ENCODE measurements at places on chromosomes 3 and 15.
A peak's percentile ranks its signal among the peaks of the same experiment; 100 is the strongest.

GRCh38 chr15:41474941-41475340, 18.7 kb upstream of the ITPKA start:
- no peak for DNase-seq

- no peak for DNase-seq
These were observed 127.0 kb downstream of the PLOD2 start for GRCh38 chr3:146033950-146034349.

GRCh38 chr15:39756806-39757522, 25.7 kb downstream of the FSIP1 start:
- peak; percentile 49 for DNase-seq

DNA sequence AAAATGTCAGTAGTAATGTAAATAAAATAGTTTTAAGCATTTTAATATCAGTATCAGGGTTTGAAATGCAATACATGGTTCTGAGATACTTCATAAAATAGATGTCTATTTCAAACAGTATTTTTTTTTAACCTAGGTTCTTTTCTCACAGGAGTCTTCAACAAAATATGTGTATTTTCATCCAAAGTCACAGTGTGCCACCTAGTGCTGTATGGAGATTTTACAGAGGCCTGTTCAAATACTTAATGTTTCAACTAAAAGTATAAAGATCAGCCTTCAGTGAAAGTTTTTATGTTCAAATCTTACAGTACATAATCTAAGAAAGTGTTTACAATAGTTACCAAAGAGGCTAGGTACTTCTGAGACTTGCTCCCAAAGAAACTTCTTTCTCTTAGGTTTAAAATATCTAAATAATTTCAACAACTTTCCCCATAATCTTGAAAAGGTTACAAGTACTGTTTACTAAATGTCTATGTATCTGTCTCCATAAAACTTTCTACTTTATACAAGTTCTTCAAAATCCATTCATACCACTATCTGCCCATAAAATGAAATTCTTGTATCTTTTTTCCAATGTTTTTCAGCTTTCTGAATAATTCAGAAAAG, 38.3 kb downstream of the SCAPER start:
- peak; percentile 38 for DNase-seq

DNA sequence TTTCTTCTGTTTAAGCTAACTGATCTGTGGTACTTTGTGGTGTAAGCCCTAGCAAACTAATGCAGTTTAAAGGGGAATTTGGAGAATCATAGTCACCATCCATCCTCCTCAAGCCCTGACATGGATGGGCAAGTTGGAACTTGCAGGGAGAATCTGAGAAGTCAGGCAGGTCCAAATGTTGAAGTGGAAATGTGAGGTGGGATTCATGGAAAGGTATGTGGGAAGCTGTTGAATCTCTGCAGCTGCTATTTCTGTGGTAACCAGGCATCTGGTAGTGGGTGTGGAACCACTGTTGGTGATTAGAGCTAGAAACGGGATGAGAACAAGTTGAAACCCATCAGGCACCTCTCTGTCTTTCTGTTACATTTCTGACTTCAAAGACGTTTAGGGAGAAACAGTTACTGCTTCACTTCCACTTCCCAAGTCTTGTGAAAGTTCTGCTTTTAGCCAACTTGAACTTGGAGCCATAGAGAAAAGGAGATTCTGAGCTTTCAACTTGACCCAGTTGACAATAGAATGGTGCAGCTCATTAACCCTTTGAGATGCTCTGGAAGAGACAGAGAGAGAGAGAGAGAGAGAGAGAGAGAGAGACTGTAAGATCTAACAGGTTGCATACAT, 38.1 kb upstream of the NMNAT3 start:
- DNase-seq: no peak

- no peak for DNase-seq
These were observed 1481.2 kb upstream of the CADM2 start for GRCh38 chr3:83477563-83477962.

GRCh38 chr3:481680-482079, 285.1 kb downstream of the CHL1 start:
- no peak for DNase-seq

- DNase-seq: no peak
These were observed 36.9 kb upstream of the C15orf39 start for GRCh38 chr15:75164625-75165350.

DNA sequence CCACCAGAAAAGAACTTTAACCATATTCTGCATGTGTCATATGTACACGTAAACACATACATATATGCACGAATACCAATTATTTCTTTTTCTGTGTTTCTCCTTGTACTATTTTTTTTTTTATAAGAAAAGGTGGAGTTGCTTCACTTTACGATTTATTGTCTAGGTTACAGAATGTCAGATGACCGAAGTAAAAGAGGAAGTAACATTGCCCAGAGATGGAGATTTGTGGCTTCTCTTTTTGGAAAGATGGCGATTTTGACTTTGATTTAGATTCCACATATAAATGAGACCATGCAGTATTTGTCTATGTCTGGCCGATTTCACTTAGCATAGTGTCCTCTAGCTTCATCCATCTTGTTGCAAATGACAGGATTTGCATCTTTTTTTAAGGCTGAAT, 293.1 kb downstream of the SV2B start:
- no peak for DNase-seq

GRCh38 chr3:190059242-190059590, 61.5 kb downstream of the P3H2 start:
- DNase-seq: no peak

- no peak for DNase-seq
These were observed 138.8 kb downstream of the SNRPN start for GRCh38 chr15:25093455-25094029.

GRCh38 chr3:94619643-94620042, 556.8 kb downstream of the NSUN3 start:
- DNase-seq: no peak

GRCh38 chr3:29761517-29761916, 480.6 kb downstream of the RBMS3 start:
- no peak for DNase-seq

GRCh38 chr15:65758242-65758641, 33.9 kb downstream of the DENND4A start:
- no peak for DNase-seq

DNA sequence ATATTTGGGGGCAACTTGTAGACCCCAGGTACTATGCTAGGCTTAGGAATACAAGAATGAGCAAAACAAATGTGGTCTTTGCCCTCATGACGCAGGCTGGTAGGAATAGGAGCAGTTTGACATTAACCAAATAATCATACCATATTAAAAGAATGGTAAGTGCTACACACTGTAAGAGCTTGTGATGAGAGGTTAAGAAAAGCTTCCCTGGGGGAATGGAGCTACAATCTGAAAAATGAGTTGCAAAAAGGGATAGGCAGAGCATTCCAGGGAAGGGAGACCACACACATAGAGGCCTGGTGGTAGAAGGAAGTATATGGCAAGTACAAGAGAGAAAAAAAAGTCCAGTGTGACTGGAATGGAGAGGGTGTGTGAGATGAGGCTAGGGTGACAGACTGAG, 37.3 kb downstream of the TMOD3 start:
- DNase-seq: no peak

- no peak for DNase-seq
These were observed 6.8 kb downstream of the FYCO1 start for GRCh38 chr3:45988804-45989203.
